ENCODE measurements at places on chromosomes 6 and 20.

DNA sequence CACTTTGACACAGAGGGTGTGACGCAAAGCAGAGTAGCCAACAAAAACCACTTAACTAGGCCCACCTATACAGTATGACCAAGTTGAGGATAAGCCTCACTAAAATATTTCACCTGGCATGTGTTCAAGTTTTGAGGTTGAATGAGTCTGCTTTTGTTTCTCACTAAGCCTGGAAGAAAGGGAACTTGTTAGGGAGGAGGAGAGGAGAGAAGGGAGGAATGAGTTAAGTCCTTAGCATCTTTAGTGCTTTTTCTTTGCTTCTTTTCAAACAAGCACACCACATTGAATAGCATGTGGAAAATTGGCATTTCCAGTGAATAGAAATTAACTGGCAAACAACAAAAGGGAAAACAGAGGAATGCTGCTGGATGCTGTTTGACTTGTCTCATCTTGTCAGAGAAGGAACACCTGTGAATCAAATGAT lies 461.9 kb downstream of the GJA1 start:
- DNase-seq: no peak

DNA sequence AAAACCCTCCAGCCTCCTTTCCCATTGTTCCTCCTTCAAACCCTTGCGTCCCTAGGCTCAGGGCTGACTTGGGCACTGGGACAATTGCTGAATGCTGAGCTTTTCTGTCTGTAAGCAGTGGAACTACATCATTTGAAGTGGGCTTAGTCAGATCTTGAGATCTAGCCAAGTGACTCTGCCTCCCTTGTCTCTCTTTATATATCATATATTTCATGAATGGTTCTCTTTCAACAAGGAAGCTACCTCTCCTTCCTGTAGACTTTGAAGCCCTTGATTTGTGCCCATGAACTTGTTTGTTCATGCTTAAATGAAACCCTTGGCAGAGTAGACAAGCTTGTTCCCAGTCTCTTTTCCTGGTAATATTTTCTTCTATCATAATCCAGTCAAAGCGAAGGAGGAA lies 60.0 kb upstream of the KIF13A start:
- DNase-seq: no peak

- DNase-seq: no peak
Observed at GRCh38 chr6:165718491-165718891, 55.5 kb upstream of the PDE10A start.

GRCh38 chr6:6907286-6907685 lies 200.5 kb upstream of the RREB1 start:
- no peak for DNase-seq

DNA sequence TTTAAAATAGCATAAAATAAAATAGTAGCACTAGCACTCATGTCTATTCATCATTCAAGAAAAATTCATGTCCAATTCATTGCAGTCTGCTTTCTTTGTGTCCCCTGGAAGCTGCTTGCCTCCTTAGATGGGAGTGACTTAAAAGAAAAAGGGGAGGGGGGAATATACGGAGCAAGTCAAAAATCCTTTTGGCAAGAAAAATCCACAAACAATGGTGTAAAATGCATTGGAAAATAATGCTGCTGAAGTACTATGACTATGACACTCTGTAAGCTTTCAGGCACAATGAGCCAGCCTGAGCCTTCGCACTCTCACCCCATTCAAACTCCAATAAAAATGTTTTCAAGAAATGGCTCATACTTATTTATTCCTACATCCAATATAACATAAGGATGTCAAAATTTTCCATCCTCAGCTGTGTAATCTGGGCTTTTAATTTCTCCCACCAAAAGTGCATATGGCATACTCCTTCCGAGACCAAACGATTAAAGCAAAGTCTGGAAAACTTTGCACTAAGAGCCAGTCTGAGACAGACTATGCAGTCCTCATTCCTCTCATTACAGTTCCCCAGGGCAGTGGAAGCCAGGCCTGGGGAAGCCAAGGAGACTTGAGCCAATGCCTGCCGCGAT lies 790 bp downstream of the NEDD9 start:
- no peak for DNase-seq

- DNase-seq: no peak
Observed at GRCh38 chr6:27775796-27776184, 136.4 kb downstream of the OR2B2 start.

- no peak for DNase-seq
Observed at GRCh38 chr20:43915211-43916072, 790 bp downstream of the TOX2 start.

GRCh38 chr6:38215651-38216311 lies 396.3 kb downstream of the ZFAND3 start:
- DNase-seq: no peak

GRCh38 chr20:22700367-22700766 lies 116.0 kb upstream of the FOXA2 start:
- no peak for DNase-seq

- DNase-seq: peak; percentile 9
Observed at GRCh38 chr6:156557251-156557910, 219.8 kb upstream of the ARID1B start.

GRCh38 chr6:40774932-40775331 lies 187.8 kb upstream of the LRFN2 start:
- no peak for DNase-seq

GRCh38 chr6:41200901-41201763 lies at the start of gene TREML2:
TREML2 (minus strand) TSS chr6:41201149; CDS start chr6:41201008, 141 bp downstream.
- no peak for DNase-seq

- no peak for DNase-seq
Observed at GRCh38 chr20:23350904-23351838, 580 bp downstream of the NXT1 start.

- DNase-seq: no peak
Observed at GRCh38 chr6:79034865-79035264, 43.2 kb downstream of the PHIP start.

DNA sequence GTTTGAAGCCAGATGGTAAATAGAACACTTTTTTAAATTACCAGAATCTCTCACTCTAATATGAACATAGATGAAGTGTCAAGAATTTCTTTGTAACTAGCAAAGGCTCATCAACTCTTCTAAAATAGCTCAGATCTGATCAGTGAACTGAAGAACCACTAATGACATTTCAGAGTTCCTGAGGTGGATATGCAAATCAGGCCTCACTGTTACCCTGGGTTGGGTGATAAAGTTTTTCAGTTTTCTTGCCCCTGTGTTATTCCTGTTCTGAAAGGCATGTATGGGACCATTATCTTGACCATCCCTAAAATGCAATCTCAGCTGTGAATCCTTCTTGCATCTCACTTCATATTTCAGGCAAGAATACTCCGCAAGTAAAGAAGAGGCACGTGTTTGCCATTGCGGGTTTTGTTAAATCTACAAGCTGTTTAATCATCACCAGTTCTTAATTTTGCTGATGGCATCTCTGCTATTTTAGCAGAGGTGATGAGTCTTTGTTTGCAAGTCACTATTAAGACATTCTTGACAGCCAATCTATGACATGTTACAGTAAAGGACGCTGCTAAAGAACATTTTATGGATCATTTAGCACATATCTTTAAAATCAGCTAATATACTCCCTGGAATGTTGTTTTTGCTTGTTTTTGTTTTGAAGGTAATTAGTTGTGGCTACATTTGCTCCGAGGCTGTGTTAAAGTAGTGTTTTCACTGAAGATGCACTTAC lies 47.9 kb downstream of the KHDC1L start:
- no peak for DNase-seq

GRCh38 chr20:50391444-50392137 lies 118.6 kb upstream of the PTPN1 start:
- DNase-seq: no peak

All from iPS DF 6.9 (cell line).